ENCODE measurements at places on chromosomes 11 and 22. TPM values are rescaled to one million over a fixed set of nuclear protein-coding genes. Genes with fewer than 3 reads are reported as not detected.

- peak; percentile 76 for DNase-seq
- H3K27ac ChIP-seq: no peak overlapping the region
- H3K27me3 ChIP-seq: no peaks in the 10 kb centered on the region
Measured at GRCh38 chr11:120539667-120540369, 28.3 kb downstream of the GRIK4 start.

SNAP29 gene
- 10.4 TPM for total RNA-seq

- no peaks in the 10 kb centered on the region for H3K36me3 ChIP-seq
- no peak overlapping the region for H3K4me3 ChIP-seq
- DNase-seq: peak; percentile 12
- H3K4me1 ChIP-seq: peaks cover 7% of the 10 kb centered on the region
Measured at GRCh38 chr11:45260071-45260470, 26.1 kb downstream of the SYT13 start.

DNA sequence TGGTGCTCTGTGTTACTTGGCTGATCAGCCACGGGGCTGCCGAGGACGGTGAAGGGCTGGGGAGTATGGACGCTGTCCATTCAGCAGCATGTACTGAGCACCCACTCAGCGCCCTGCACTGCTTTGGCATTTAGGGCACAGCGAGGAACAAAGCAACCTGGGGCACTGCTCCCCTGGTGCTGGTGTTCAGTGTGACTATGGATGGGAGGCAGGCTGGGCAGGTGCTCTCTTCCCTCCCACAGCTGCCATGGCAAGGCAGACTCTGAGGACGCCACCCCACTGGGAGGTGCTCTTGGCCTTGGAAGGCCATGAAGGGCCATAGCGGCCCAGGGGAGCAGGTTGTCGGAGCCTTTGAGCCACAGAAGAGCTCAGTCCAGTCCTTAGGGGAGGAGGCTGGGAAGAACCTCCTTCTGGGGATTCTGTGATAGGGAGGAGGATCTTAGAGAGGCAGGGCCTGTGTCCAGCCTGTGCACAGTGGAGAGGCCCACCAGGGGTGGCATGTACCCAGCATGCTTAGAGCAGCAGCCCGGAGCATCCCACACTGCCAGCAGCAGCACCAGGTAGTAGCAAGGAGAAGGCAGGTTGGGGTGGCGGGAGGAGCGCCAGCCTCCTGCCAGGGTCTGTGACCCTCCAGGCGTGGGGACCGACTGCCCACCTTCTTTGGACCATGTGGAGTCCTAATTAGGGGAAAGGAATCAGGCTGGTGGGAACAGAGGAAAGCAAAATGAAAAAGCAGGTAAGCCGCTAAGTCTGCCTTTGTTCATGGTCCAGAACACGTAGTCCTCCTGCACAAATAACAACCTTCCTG, 141.8 kb downstream of the MPPED1 start:
- H3K27ac ChIP-seq: no peak overlapping the region
- no peaks in the 10 kb centered on the region for H3K36me3 ChIP-seq
- H3K4me3 ChIP-seq: no peak overlapping the region
- no peak for DNase-seq
- no peaks in the 10 kb centered on the region for H3K27me3 ChIP-seq

GRCh38 chr11:123822032-123822431, 15.9 kb upstream of the OR6M1 start:
- no peaks in the 10 kb centered on the region for H3K36me3 ChIP-seq
- H3K4me1 ChIP-seq: no peaks in the 10 kb centered on the region

C1QTNF5 gene
- 27.9 TPM for total RNA-seq

OR6T1 gene
- not detected for total RNA-seq

RCN1 gene
- 483 TPM for total RNA-seq

- H3K36me3 ChIP-seq: peaks cover 12% of the 10 kb centered on the region
- H3K27me3 ChIP-seq: no peaks in the 10 kb centered on the region
- H3K4me1 ChIP-seq: peaks cover 76% of the 10 kb centered on the region
- no peak for DNase-seq
Measured at GRCh38 chr11:111632516-111633220, 30.4 kb downstream of the SIK2 start.

DNA sequence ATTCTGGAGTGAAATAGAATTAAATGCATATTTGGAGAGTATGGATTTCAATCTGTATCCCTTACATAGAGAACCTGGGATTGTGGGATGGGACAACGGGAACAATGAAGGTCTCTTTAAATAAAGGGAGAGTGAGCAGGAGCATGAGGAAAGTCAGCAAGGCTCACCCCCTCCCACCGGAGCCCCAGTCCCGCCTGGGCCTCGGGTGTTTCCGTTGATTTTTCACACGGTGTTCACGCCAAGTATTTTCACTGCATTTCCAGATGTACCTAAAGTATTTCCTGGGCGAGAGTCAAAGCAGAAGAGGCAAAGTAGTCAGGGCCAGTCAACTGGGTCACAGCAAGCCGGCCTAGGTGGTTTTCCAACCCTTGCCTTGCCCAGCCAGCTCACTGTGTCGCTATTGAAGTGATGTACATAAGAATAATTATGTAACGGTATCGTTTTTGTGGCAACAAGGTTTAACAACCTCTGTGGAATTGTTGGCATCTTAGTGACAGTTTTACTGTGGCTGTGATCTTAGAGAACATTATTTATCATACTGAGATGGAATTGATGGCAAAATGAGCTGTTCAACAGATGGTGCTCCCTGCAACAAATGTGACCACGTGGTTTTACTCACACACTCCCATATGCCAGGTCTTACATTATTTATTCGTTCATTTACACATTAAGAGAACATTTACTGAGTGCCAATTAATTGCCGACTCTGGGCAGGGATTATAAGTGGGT, 177.3 kb downstream of the ADAMTS15 start:
- no peak overlapping the region for H3K4me3 ChIP-seq
- no peaks in the 10 kb centered on the region for H3K36me3 ChIP-seq
- no peak for DNase-seq
- no peak overlapping the region for H3K27ac ChIP-seq
- H3K4me1 ChIP-seq: peaks cover 5% of the 10 kb centered on the region

DNA sequence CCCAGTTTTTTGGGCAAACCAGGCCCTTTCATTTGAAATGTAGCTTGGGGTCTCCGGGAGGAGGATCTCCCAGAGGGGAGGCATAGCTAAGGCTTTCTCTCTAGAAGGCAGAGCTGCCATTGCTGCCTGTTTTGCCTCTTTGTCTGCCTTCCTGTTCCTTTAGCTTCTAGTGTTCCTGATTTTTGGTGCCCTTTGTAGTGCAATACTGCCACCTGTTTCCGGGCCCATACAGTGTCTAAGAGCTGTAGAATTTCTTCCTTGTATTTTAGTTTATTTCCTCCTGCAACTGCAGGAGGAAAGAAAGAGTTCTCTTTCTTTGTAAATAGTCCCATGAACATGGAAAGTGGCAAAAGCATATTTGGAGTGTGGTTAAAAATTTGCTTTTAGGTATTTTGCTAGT, 19.3 kb upstream of the GLYATL1 start:
- no peaks in the 10 kb centered on the region for H3K27me3 ChIP-seq
- DNase-seq: no peak
- H3K4me3 ChIP-seq: no peak overlapping the region
- H3K4me1 ChIP-seq: peaks cover 18% of the 10 kb centered on the region
- H3K36me3 ChIP-seq: no peaks in the 10 kb centered on the region
- H3K27ac ChIP-seq: no peak overlapping the region

- H3K4me3 ChIP-seq: no peak overlapping the region
- no peak overlapping the region for H3K27ac ChIP-seq
- DNase-seq: peak; percentile 73
- H3K4me1 ChIP-seq: peaks cover 17% of the 10 kb centered on the region
- no peaks in the 10 kb centered on the region for H3K27me3 ChIP-seq
- H3K36me3 ChIP-seq: no peaks in the 10 kb centered on the region
Measured at GRCh38 chr11:130839981-130840666, 76.2 kb downstream of the SNX19 start.

DNA sequence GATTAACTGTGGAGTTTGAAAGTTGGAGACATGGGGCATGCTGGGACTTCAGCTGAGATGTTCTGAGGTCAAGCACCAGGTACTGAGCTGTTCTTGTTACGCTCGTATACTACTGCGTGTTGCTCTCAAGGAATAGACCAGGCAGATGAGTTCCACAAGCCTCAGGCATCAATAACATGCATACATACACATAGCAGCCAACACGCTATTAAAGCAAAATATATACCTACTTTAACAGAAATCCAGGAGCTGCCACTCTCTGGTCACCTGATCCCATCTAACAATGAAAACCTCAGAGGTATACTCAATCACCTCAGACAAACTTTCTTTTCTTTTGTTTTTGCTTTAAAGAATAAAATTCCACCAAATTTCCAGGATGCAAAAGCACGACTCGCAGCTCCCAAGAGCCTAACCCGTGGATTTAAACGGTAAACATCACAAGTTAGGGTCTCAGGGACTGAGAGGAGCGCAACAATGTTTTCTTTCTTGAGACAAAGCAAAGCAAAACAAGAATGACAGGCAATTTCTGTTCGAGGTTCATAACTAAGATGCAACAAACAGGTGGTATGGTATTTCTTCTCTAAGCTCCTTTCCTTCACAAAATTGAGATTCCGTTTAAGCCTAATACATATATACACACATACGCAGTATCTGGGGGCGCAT, 16.5 kb downstream of the BLID start:
- H3K27ac ChIP-seq: peak overlapping the region; percentile 93
- DNase-seq: peak; percentile 74
- peaks cover 76% of the 10 kb centered on the region for H3K36me3 ChIP-seq
- H3K4me3 ChIP-seq: peak overlapping the region; percentile 99

ZNRF3 gene
- total RNA-seq: 3.9 TPM

- DNase-seq: no peak
- H3K36me3 ChIP-seq: no peaks in the 10 kb centered on the region
- no peak overlapping the region for H3K27ac ChIP-seq
Measured at GRCh38 chr22:23391022-23391421, 189.1 kb downstream of the IGLL1 start.

DNA sequence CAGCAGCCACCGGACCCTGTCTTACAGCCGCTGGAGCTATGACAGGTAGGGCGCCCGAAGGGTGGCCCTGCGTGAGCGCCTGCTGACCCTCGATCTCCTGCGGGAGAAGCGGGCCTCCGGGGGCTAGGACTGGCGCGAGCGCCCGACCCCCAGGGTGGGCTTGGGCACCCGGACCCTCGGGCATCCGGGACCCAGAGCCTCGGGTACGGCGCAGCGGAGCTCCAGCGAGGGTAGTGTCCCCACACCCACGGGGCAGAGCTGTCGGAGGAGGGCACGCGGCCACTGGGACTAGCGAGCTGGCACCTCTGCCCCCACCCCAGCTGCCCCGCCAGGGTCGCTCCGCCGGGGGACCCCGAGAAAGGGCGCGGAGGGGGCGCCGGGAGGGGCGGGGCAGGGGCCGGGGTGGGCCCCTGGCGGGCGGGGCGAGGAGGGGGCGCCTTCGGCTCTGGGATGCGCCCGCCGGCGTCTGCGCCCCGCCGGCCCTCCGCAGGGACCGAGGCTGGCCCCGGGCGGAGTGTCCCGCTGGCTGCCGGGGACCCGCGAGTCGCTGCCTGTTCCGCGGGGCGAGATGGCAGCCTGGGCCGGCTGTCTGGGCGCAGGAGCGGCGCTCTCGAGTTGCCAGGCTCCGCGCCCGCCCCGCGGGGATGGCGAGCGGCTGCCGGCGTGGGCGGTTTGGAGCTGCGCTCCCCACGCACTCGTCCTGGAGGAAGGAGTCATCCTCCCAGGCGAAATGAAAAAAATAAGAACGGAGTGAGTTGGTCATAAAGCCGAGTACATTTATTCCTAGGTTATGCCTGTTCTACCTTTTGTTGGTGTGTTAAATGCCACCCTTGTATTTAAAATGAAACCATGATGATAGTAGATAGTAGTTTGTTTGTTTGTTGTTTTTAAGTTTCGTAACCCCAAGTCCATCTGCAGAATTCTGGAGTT, 32.4 kb downstream of the EIF3F start:
- H3K4me3 ChIP-seq: peak overlapping the region; percentile 71
- H3K4me1 ChIP-seq: peaks cover 25% of the 10 kb centered on the region
- no peaks in the 10 kb centered on the region for H3K27me3 ChIP-seq
- H3K27ac ChIP-seq: peak overlapping the region; percentile 33

DNA sequence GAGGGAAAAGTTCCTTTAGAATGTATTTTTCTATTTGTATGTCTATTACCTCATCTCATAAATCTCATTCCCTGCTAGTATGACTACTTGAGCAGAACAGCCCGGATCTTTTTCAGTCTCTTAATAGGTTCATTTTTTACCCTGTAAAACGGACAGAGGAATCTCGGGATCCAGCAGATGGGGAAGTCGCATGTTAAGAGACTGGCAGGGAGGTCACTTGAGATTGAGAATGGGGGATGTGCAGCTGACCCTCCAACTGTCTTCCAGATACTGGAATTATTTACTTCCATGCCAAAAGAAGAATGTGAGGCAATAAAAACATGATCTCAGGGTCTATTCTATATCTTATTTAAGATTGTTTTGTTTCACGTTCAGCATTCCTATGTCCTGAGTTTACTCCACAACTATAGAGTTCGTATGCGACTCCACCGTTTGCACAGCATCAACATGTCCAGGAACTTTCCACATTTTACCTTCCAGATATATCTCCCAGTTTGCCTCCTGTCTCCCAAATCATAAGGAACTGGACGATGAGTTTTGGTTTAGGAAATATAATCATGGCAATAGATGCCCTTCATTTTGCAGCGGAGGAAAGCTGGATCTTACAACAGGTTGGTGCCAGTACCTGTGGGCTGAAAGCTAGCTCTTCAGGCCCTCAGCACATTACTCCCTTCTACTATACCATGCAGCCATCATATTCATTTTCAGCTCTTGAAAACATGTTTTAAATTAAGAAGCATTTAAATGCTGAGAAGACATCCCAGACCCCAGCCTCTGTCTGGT, 181.5 kb downstream of the MAML2 start:
- H3K4me1 ChIP-seq: peaks cover 62% of the 10 kb centered on the region
- H3K27ac ChIP-seq: peak overlapping the region; percentile 78
- no peaks in the 10 kb centered on the region for H3K27me3 ChIP-seq
- no peaks in the 10 kb centered on the region for H3K36me3 ChIP-seq

DNA sequence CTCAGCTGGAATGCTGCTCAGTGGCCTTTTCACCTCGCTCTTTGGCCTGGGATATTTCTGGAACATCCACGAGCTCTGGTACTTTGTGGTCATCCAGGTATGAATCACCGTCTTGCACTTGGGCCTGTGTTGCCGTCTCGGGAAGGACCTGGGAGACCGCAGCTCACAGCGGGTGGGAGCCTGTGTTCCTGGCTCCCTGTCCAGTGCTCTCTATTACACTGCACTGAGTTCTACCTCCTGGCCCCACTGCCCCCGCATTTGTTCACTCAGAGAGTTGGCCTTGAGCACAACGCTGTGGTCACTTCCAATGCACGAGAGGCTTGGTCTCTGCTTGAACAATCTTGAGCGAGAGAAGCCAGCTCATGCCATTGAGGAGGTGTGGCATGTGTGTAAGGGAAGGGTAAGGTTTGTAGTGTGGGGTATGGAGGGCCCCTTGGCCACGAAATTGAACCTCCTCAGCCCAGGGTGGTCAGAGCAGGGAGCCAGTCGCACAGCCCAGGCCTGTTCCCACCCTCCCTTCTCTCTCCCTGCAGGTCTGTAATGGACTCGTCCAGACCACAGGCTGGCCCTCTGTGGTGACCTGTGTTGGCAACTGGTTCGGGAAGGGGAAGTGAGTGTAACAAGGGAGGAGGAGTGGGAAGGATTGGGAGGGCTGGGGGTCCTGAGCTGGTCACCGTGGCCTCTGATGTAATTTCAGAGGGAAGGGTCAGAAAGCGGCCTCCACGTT, 16.2 kb downstream of the SLC37A2 start:
- no peak overlapping the region for H3K27ac ChIP-seq
- peaks cover 18% of the 10 kb centered on the region for H3K4me1 ChIP-seq

SOX6 gene
- total RNA-seq: not detected

PLEKHB1 gene
- not detected for total RNA-seq

ST14 gene
- total RNA-seq: not detected

CCDC87 gene
- 0.11 TPM for total RNA-seq

- no peak for DNase-seq
- H3K4me3 ChIP-seq: no peak overlapping the region
- H3K4me1 ChIP-seq: no peaks in the 10 kb centered on the region
- H3K27ac ChIP-seq: no peak overlapping the region
- no peaks in the 10 kb centered on the region for H3K36me3 ChIP-seq
- no peaks in the 10 kb centered on the region for H3K27me3 ChIP-seq
Measured at GRCh38 chr11:1234771-1235305, 12.0 kb downstream of the MUC5B start.
